Femur (tissue), 1 donor: ENCODE measurements at places on chromosomes 1 and 21.

DNA sequence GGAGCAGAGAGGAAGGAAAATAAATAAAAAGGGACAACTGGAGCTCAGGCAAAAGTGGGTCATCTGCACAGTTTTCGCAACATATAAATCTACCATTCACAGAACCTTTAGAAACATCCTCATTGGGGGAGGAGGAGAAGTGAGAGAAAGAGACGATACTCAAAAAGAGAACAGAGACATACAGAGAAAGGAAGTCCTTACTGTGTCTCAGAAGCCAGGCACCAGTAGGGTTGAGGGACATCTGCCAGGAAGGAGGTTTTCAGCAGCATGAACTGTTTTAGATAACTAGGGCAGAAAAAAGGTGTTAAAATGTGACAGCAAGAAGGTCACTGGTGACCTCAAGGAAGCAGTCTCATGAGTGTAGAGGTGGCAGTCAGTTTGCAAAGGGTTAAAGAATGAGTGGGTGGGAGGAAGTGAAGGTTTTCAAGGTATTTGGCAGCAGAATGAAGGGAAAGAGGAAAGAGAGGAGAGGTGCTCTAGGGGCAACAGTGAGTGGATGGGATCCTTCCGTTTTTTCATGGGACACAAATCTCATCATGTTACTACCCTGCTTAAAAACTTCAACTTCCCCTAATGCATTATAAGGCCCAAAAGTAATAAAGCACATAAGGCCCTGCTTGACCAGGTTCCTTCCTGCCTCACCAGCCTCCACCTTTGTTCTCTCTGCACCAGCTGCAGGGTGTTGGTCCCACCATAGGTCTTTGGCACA, 9.5 kb downstream of the JAK1 start:
- no peak for DNase-seq

DNA sequence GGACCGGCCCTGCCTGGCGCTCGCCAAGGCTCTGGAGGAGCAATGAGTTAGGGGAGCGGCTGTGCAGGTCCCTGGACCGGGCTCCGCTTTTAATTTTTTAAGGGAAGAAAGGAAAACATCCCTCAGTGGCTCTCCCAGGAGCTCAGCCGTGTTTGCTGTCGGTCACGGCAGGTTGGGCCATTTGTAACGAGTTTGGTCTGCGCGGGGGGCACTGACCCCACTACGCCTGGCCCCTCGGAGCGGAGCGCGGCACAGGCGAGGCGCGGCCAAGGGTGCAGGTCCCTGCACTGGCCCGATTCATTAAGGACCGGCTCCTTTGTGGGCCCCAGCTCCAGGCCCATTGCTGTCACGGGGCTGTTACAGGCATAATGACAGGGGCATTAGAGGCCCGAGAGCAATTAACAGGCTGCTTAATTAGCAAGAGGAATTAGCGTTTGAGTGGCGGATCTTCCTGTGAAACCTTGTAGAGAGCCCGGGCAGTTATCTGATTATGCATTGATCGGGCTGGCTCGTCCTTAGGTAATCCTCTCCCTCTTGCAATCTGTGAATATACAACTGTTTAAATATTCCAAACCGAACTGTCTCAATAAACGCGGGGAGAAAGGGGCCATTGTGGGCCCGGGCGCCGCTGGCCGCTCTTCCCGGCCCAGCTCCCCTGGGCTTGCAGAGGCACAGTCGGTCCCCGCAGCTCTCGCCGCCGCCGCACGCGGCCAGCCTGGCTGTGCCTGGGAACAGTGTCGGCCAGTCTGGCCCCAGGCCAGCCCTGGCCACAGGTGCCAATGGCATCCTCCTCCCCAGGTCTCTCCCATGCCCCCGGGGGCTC, 56.8 kb downstream of the PRDM16 start:
- no peak for DNase-seq

DNA sequence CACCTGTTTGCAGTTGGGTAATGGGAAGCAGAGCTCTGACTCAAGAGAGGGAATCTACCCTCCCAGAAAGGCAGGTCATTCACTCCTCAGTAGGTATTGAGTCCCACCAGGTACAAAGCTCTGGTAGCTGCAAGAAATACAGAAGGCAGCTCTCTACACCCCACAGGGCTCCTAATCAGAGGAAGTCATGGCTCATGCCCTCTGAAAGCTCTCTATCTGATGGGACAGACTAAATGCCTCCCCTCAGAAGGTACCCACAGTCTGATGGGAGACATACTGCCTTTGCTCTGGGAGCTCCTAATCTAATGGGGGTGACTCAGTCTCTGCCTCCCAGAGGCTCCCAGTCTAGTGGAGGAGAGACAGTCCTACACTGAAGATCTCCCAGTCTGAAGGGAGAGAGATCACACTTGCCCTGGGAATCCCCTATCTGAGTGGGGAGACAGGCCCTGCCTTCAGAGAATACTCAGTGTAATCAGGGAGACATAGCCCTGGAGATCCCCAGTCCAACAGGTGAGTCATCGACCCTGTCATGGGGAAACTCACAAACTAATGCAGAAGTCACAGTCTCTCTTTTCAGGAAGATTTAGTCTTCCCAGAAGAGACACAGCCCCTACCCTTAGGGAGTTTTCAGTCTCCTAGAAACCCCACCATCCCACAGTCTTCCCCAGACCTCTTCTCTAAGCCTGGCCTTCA, 23.7 kb downstream of the CAMK1G start:
- DNase-seq: no peak

DNA sequence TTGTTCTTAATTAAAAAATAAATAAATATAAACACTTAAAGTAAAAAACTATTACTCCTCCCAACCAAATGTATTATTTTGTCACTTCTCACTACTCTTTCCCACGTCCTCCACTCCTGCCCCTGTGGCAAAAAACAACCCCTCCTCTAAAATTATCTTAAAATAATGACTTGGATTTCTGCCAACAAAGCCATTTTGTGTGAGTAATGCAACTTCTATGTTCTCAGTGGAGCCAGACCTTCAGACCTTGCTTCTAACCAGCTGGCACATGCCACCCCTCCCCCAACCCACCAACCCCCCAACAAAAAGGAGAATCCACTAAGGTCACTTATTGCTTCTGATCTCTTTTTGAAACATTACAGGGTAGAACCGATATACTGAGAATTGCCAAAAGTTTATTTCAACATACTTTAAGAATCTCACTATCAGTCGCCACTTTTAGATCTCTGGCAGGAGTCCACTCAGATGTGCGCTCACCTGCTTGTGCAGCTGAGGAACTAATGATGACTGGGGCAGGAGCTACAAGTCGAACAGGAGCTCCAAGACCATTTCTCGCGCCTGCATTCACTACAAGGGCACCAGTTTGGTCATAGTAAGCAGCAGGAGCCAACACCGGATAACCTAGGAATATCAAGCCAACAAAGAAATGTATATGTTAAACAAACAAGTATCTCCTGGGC, 58.3 kb upstream of the SDC3 start:
- DNase-seq: no peak

GRCh38 chr1:240122639-240123613, 31.2 kb downstream of the FMN2 start:
- DNase-seq: peak; percentile 49

DNA sequence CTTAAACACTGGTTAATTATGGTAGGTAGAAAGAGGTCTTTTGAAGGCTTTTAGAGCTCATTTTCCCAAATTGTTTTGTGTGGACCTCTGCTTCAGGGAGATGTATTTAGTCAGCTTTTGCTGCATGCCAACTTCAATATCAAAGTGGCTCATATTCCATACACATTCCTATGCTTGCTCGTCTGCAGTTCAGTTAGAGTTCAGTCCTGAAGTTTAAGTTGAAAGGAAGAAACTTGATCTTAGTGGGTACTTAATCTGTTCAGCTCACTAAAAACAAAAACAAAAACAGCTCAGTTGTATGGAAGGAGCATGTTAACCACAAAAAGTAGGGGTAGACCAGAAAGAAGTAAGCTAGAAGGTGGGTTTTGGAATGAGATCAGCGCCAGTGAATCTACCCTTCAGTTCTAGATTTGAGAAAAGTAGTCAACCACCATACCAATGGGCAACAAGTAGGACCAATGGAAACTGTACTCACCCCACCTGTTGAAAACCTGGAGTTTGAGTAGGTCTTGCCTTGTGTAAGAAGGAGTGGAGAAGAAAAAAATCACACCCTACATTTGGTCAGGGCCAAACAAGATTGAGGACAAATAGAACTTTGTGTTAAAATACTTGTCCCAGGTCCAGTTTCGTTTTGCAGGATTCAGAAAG, 58.0 kb downstream of the LEPR start:
- no peak for DNase-seq

DNA sequence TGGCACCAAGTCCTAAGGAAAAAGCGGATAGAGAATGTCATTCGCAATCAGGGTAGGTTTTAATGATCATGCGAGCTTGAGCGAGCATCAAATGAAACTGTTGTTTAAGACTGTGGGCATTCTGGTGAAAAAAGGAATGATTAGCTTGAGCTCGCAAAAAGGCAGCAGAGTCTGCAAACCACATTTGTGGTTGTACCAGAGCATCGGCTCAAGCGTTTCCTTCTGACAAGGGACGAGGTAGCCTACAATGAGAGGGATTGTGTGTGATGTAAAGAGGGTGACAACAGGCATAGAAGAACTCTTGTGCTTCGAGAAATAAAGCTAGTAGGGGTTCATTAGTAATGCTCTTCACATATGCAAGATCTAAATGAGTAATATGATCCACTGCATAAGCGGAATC, 11.1 kb upstream of the CD48 start:
- DNase-seq: no peak

- DNase-seq: no peak
These were observed 24.3 kb upstream of the DIP2A start for GRCh38 chr21:46434322-46434958.

- DNase-seq: no peak
These were observed 869.1 kb upstream of the B3GALT2 start for GRCh38 chr1:194055536-194055935.

DNA sequence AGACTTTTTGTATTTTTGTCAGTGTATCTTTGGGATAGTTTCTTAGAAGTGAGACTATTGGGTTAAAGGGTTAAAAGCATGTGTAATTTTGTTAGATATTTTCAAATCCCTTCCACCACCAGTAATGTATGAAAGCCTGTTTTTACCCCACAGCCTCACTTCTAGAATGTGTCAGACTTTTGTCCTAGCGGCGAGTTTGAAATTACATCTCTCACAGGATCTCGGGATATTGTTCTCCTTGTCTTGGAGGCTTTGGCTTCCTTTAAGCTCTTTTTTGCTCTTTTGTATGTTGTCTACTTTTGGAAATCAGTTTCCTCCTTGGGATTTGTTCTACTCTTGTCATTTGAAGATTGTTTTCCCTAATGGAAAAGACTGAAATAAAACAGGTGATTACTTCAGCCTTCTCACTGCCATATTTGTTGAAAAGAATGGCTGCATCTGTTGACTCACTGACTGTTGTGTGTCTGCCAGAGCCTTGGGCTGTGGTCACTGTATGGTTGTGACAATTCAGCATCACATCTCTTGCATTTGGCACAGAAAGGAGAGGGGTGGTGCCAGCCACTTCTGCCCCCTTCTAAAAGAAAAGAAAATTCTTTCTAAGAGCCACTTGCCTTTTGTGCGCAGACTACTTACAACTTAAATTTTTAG, 22.6 kb downstream of the ST3GAL3 start:
- DNase-seq: no peak

GRCh38 chr21:23936224-23936623, 1671.1 kb downstream of the MRPL39 start:
- no peak for DNase-seq

GRCh38 chr1:9688599-9688998, 37.1 kb downstream of the PIK3CD start:
- DNase-seq: no peak

GRCh38 chr1:1149416-1149815, 24.3 kb upstream of the TTLL10 start:
- no peak for DNase-seq

GRCh38 chr1:248825573-248825908, 174 bp downstream of the SH3BP5L start:
- DNase-seq: no peak

GRCh38 chr1:109719337-109719837, 7.3 kb downstream of the GSTM5 start:
- no peak for DNase-seq

DNA sequence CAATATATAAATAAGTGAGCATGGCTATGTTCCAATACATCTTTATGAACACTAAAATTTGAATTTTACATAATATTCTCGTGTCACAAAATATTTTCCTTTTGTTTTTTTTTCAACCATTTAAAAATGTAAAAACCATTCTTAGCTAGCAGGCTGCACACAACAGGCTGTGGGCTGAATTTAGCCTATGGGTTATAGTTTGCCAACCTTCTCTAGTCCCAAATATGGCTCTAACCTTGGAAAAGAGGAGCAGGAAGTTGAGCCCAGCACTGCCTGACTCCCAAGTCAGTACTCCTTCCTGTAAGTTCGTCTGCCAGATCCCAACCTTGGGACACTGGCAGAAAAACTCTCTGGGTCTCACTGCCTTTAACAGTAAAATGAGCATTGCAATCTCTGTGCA, 13.4 kb downstream of the C1QB start:
- DNase-seq: no peak

DNA sequence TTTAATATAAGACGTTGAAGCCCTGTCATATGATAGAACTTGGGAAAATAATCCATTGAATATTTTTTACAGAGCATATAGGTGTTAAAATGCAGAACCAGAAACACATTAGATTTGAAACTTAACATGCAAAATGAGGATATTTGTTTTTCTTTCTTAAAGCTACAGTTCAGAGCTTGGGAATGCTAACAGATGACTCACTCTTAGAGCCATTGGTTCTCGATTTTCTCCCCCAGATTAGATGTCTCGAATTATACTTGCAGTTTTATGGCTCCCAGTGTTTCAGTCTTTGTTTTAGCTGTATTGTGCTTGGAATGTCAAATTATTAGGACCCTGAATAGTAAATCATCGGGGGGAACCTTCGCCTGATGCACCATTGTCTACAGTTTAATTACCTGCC, 575.7 kb upstream of the ZP4 start:
- no peak for DNase-seq
